Ovary (tissue), 10 donors: ENCODE measurements at places on chromosomes 7 and 10. TPM values are rescaled to one million over a fixed set of nuclear protein-coding genes. Genes with fewer than 3 reads are reported as not detected.

The MSMB gene
- total RNA-seq = not detected

DNA sequence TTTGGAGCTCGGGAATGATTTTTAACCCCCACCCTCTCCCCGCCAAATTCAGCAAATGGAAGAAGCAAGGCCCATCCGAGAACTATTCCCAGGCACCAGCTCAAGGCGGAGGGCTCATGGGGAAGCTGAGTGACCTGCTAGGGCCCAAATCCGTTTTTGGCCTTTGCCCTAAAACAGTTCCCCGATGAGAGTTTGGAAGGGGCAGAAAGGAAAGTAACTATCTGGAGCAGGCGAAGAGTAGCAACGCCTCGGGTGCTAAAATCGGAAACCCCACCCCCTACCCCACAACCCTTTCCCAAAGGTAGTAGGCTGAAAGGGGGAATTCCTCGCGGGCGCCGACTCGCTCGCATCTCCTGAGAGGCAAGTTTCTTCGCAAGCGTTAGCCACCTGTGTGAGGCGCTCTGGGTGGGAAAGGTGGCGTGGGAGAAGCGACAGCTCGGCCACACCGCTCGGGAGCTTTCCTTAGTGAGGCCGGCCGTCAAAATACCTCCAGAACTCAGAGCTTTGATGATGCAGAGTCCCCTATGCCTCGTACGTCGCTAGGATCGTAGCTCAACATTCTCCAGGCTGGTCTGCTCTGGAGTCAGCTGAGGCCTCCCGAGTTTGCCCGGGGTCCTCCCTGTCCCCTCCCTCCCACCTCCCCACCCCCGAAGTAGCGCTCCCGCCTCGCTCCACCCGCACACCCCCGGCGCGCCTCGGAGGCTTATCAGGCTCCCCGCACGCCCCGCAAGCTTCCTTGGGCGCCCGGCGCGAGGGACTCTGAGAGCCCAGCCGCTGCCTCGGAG is 642 bp upstream of the PRKG1 start:
- H3K27me3 ChIP-seq = no peaks in the 10 kb centered on the region

The OR2A42 gene
- total RNA-seq = 0.25 TPM

The LEP gene
- total RNA-seq = not detected

GRCh38 chr7:150336746-150337145 is 4.7 kb downstream of the RARRES2 start:
- no peak overlapping the region for H3K27ac ChIP-seq
- H3K36me3 ChIP-seq = no peaks in the 10 kb centered on the region
- no peaks in the 10 kb centered on the region for H3K27me3 ChIP-seq
- H3K4me1 ChIP-seq = peaks cover 24% of the 10 kb centered on the region
